ENCODE measurements at places on chromosomes 11 and 22.

- DNase-seq, result no peak
Observed at GRCh38 chr22:36258701-36259614, 6.0 kb downstream of the APOL1 start.

DNA sequence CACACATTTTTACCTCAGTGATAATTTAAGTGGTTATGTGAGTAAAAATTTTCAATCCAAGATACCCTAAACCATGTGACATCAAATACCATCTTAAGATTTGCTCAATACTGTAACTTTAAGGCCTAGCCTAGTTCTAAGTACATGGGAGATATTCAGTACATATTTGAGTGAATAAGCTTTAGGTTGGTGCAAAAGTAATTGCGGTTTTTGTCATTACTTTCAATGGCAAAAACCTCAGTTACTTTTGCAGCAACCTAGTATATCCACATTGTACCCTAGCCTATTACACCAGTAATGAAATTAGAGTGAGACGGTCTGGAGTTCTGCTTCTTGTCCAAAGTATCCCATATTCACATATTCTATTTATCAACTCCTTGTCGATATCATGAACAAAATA lies 700.1 kb downstream of the LRRC4C start:
- DNase-seq, result no peak

DNA sequence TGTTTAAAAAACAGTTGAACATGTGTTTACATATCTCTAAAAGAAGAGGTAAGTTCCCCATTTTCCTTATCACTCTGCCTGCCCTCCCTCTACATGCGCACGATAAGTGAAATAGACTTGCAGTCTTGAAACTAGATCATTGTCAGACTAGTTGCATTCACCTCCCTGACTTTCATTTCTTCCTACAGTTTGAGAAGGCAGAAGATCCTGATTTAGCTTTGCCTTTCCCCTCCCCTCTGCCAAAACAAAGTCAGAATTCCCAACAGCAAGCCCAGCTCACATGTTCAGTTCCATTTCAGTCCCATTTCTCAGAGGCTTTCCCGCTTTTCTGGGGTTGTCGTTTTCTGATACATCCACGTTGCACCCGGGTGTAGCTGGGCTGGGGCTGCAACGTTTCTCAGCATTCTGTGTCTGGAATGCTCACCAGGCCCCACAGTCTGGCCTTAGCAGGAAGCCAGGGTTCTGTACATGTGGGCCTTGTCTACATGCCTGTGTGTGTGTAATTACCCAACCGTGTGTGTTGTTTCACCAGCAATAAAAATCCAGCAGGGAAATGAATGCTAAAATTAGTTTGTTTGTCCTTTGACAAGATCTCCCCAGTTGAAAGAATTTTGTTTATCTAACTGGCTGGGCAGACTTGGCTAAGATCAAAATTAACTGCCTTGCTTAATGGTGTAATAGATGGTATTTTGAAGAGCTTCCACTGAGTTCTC lies 179.2 kb downstream of the DBX1 start:
- no peak for DNase-seq

- DNase-seq, result no peak
Observed at GRCh38 chr22:24444251-24444650, 16.9 kb downstream of the ADORA2A start.

- DNase-seq, result no peak
Observed at GRCh38 chr11:20089367-20089766, 70.9 kb downstream of the DBX1 start.

DNA sequence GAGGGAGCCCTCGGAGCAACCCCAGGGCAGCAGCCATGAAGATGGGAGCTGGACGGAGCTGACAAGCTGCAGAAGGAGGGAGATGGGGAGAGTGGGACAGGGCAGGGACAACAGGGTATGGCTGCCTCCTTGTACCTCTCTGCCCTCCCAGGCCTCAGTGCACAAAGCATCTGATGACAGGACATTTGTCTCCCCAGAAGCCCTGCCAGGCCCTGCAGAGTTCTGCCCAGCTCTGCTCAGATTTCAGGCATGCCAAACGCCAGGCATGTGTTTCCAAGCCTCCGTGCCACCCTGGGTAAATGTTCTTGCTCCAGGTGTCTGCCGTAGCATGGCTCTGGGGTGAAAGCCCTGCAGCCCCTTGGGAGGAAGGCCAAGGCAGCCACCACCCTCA lies 1.1 kb upstream of the IFITM10 start:
- no peak for DNase-seq

- DNase-seq, result no peak
Observed at GRCh38 chr11:2482204-2482603, 37.4 kb downstream of the KCNQ1 start.

GRCh38 chr22:42493393-42493792 lies 26.2 kb downstream of the RRP7A start:
- no peak for DNase-seq

DNA sequence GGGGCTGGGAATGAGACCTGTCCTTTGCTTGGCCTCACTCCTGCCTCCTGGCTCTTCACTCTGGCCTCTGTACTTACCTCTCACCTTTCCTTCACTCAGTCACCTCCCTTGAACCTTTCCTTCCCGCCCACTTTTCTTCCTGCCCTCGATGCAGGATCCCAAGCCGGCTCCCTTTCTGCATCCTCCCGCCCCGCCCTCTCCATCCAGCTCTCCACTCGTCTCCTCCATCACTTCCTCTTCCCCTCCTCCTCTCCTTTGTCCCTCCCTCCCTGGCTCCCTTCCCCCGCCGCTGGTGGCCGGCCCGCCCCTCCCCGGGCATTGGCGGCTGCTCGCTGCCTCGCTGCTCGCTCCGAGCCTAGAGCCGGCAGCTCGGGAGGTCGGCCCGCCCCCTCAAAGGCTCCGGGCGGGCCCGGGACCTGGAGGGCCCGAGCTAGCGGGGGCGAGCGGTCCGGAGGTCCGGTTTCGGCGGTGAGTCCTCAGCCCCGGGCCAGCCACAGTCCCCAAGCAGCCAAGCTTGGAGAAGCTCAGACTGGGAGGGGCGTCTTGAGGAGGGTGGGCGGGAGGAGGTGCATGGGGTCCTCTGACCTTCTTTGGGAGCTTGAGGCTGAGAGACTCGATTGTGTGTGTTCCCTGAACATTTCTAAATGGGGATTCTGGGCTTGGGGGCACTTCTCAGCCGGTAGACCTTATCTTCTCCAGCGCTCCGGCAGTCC lies 13.8 kb downstream of the PHLDB1 start:
- DNase-seq, result peak; percentile 65

- DNase-seq, result no peak
Observed at GRCh38 chr11:128848815-128849455, 18.2 kb downstream of the KCNJ1 start.

DNA sequence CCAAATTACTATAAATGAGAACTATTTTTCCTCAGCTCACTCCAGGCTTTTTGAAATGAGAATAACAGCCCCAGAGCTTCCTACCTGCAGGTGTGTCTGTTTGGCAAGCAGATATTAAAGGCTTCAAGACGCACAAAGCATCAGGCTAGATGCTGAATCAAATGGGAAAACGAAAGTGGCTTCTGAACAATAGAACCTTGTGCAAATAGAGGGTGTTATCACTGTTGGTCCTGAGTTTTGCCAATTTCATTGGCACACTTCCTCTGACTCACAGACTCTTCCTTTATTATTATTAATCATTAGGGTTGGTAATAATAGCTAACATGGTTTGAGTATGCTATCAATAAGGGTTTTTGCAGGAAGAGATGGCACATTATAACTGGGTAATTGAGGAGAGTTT lies 13.4 kb downstream of the SYT13 start:
- DNase-seq, result no peak

GRCh38 chr11:133549826-133550225 lies 17.5 kb upstream of the OPCML start:
- no peak for DNase-seq

DNA sequence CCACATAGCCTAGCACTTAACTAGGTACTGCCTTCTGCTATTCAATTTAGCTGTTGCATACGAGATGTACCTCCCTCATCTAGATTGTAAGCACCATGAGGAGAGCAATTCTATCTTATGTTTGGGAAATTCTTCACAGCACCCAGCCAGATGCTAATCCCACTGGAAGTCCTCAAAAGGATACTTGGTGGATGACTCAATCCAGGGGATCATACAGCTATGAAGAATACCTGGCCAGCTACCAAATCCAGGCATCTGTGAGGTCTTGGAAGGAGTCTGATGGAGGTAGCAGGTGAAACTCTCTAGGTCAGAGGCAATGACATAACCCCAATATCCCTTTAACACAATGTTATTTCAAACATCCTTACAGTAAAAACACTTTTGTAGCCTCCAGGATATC lies 167.8 kb upstream of the NCAM1 start:
- no peak for DNase-seq

DNA sequence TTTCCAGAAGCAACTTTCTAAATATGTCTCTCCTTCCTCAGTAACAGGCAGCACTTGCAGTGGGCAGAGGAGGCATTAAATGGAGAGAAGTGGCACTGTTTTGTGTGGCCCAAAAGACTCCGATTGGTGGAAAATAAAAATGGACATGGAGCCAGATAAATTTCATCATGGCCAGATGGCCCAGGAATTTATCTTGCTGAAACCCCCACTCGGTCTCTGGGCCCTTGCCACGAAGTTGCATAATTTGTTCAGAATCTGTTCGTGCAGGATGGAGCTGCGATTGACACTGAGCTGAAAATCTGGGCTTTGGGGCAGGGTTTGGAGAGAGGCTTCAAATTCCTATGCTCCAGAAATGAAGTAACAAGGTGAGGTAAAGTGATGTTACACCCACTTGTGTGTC lies 65.5 kb downstream of the C11orf91 start:
- no peak for DNase-seq

- DNase-seq, result no peak
Observed at GRCh38 chr11:95556342-95557163, 233.0 kb downstream of the FAM76B start.

DNA sequence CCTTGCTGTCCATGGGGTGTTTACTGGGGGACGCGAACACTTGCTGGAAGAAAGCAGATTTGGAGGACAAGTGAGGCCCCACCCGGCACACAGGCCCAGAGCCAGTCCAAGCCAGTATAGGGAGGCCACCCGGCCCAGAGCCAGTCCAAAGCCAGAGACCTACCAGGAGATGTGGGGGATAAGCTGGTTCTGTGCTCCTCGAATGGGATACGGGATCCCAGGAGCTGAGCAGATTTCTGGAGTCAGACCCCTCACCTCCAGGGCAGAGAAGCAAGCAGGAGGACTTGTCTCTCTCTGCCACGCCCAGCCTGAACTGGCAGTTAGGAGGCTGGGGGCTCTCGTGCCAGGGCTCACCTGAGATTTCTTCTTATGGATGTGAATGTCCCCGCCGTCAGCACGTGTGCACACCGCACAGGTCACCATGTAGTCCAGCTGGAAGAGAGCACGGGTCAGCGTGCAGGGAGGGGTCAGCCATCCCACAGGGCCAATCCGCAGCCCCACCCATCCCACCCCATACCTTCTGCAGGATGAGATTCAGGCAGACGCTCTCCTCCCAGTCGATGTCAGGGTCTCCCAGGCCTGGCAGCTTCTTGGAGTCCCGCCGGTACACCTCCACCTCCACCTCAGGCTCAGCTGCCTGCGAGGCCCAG lies 35.3 kb downstream of the KIAA0930 start:
- no peak for DNase-seq

- no peak for DNase-seq
Observed at GRCh38 chr11:103958475-103959215, 77.8 kb upstream of the DDI1 start.

- DNase-seq, result no peak
Observed at GRCh38 chr22:34914846-34915245, 151.1 kb upstream of the ISX start.

DNA sequence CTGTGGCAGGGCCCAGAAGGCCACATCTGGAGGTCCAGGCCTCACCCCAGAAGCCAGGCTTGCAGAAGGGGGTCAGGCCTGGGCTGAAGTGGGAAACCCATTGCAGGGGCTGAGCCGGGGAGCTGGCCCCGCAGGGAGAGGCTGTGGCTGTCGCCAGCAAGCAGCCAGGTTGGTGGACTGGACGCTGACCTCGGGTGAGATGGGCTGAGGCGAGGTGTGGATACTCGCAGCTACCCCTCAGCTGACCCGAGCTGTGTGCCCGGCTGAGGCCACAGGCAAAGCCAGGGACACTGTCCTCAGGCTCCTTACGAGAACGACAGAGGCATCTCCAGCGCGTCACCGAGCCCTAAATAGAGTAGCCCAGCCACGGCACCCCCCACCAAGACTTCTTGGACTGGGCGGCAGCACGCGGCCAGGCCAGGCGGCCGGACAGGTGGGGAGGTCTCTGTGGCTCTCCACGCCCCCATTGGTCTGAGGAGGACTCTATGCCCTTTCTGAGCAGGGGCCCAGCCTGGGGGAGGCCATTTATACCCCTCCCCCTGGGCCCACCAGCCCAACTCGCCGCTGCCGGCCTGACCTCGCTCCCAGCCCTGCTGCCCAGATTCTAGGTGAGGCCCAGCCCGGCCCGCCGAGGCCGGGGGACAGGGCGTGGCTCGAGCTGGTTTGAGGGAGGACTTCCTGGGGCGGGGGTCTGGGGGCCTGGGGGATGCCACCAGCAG lies at the start of gene TNNI2:
Gene TNNI2 (plus strand): TSS at position 556 of the 719 bp plus-strand sequence. CDS start 716 bp downstream, outside the sequence.
- DNase-seq, result no peak

DNA sequence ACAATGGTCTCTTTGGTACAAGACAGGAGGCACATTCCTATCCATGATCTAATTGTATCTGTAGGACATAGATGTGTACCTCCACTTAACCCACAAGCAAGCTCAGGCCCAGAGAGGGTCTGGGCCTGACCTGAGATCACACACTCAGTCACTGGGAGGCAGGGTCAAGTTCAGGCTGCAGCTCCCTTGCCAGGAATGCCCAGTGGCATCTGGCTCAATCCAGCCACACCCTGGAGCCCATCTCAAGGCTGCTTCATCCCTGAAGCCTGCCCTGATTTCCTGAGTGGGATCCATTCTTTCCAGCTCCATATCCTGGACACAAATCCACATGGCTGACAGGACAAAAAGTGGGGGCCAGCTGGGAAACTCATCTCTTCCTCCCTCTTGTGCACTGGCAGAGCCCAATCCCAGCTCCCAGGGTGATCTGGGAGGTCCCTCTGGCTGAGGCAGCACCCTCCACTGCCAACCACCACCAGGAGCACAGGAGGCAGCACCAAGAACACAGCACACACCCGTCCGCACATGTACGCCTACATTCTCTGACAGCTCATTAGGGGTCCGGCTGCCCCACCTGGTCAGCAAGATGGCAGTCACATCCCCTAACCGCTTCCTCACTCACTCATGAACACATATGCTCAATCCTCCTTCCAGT lies 39.2 kb upstream of the KLHL35 start:
- DNase-seq, result no peak

GRCh38 chr11:93000511-93001476 lies 31.3 kb downstream of the MTNR1B start:
- DNase-seq, result peak; percentile 68

DNA sequence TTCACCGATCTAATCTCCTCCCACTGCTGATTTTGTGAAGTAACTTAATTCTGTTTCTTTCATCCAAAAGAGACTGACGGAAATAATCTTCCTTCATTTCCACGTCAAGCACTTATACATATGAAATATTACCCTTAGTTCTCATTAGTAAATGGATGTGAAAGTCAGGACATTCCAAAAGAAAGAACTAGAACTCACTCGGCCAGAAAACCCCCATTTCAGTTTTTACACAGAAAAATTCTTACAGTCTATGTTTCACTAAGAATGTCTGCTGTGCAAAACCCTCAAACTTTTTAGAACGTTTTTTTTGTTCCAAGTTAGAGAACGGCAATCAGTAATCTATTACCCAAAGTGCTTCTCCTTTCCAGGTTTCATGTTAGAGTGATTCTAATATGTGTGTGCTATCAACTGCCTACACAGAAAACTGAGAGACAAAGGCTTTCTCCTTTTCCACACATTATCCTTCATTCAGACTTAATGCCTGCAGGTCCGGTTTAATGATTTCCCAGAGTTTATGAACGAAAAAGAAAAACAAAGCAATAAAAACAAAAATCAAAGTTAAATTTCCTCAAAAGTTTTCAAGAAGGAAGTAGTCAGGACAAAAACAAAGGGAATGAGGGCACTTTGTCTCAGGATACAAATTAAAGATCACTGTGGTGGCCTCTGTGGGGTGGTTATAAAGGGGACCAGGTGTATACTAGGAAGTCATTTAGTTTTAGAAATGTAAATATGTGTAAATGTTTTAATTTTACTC lies 11.3 kb upstream of the SESN3 start:
- no peak for DNase-seq

Data from RCC 7860 (cell line).